ENCODE measurements at places on chromosomes 1 and 21.
A peak's percentile ranks its signal among the peaks of the same experiment; 100 is the strongest.

DNA sequence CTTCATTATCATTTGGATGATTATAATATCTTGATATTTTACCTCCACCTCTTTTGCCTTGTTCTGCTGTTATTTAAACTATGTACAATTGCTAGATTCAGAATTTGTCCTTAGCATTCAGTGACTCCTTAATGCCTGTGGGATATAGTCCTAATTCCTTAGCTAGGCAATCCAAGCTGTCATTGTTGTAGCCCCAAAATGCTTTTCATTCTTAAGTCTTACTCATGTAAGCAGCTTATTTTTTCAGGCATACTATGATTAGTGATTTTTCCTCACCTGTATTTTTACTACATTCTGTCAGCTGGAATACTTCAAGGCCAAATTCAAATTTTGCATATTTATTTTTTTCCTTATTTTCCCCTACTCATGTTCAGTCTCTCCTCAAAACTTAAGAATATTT lies 13.4 kb downstream of the PKN2 start:
- no peak for DNase-seq

- no peak for DNase-seq
These were observed 36.7 kb downstream of the ATP2B4 start for GRCh38 chr1:203663294-203663693.

- no peak for DNase-seq
These were observed 64.1 kb downstream of the NID1 start for GRCh38 chr1:236000781-236001180.

- DNase-seq = no peak
These were observed 25.0 kb upstream of the SLC2A1 start for GRCh38 chr1:42983693-42984092.

- no peak for DNase-seq
These were observed 9.0 kb downstream of the TRAF5 start for GRCh38 chr1:211335522-211336157.

DNA sequence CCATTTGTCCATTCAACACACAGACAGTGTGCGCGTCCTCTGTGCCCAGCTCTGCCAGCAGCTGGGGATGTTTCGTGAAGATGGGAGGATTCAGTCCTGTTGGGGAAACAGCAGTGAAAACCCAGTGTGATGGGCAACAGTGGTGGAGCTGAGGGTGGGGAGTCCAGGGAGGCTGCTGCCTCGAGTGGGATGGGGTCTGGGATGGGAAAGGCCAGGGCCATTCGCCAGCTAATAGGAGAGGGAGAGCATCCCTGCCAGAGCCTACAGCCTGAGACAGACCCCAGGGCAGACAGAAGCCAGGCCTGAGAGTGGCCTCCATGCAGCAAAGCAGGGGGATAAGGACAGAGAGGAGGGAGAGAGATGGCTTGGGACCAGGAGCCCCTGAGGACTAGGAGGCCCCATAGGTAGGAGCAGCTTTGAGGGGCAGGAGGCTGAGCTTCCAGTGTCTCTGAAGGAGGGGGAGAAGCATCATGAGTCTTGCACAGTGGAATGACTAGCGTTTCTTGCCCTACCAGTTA lies 252.6 kb downstream of the NPHP4 start:
- no peak for DNase-seq

GRCh38 chr1:179745131-179745611 lies 2.1 kb downstream of the FAM163A start:
- no peak for DNase-seq

- DNase-seq = no peak
These were observed 678 bp downstream of the TTC39A start for GRCh38 chr1:51329443-51330325.

- DNase-seq = peak; percentile 35
These were observed 977.9 kb downstream of the ADGRL2 start for GRCh38 chr1:82778612-82779011.

- DNase-seq = no peak
These were observed 34.5 kb downstream of the NTNG1 start for GRCh38 chr1:107175102-107175909.

- DNase-seq = no peak
These were observed 54.1 kb downstream of the ECE1 start for GRCh38 chr1:21236178-21236577.

DNA sequence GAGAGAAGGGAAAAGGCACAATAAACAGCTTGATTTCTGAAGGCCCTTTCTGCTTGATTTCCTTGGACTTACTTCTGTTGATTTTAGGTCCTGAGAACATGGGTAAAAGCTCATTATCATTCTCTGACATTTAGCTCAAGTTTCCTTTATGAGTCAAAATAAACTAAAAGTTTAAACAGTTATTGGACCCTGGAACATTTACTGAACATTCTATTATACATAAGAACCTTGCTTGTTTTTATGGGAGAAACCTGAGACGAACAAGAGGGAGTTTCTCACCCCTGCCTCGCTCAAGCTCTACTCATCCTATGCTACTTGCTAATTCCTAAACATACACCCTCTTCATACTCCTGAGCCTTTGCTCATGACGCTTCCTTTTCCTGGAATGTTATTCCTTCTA lies 538.3 kb upstream of the PKN2 start:
- peak; percentile 30 for DNase-seq

GRCh38 chr1:97942161-97943123 lies 21.6 kb upstream of the DPYD start:
- DNase-seq = no peak

DNA sequence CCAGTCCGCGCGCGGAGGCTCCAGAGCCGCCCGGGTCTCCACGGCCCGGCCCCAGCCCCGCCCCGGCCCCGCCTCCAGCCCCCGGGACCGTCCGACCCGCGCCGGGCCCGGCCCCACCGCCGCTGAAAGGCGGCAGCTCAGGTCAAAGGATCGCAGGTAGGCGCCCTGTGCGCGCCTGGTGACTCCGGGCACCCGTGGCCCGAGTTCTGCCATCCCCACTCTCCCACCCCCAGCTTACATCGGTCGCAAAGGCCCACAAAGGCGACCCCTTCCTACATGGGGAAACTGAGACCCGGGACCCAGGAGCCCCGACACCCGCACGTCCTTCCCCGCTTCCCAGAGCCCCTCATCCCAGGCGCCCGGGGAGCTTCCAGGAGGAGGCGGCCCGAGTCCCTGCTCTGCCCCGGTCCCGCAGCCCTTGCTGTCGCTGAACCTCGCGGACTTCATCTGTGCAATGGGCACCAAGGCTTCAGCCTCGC lies at the start of gene TMEM200B:
TMEM200B (minus strand) TSS at position 17 of the 479 bp plus-strand sequence. CDS start 2,075 bp downstream, outside the sequence.
- no peak for DNase-seq

GRCh38 chr1:9822897-9823692 lies 670 bp downstream of the CLSTN1 start:
- DNase-seq = peak; percentile 38

GRCh38 chr1:91729621-91730358 lies 156.2 kb downstream of the TGFBR3 start:
- DNase-seq = no peak

GRCh38 chr1:77394166-77394565 lies 112.3 kb downstream of the AK5 start:
- DNase-seq = no peak
